ENCODE measurements at places on chromosomes 4 and X.

DNA sequence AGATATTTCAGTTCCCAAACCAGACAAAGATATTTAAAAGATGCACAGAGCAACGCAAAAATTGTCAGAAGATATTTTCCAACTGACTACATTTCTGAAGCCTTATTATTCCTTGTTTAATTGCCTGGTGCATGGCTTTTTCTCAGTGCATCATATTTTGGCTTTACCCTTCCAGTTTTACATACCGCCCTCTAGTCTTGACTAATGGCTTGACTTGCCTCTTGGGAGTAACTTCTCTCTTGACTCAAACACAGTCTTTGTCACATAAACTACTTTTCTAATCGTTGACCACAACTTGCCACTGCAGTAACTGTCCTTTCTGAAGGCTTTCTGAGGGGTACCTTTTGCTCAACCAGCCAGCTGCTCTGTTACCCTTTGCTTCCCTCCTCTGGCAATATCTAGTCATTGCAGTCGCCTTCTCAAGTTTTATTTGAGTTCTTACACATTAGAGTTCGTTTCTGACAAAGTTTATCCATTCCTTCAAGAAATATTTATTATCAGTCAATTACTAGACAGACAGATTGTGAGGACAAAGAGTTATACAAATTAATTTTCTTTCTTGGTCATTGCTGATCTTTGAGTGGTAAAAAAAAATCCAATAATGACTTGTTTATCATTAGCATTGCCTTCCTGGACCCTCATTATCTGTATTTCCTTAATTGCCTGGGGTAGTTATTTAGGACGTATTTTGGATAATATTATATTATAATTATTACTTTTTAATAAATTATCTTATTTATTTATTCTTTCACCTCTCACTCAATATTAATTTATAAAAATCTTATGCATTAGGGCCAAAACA, 506.9 kb upstream of the PCDH10 start:
- no peak for DNase-seq

GRCh38 chrX:47808904-47809788, 27.6 kb upstream of the ZNF81 start:
- no peak for DNase-seq

DNA sequence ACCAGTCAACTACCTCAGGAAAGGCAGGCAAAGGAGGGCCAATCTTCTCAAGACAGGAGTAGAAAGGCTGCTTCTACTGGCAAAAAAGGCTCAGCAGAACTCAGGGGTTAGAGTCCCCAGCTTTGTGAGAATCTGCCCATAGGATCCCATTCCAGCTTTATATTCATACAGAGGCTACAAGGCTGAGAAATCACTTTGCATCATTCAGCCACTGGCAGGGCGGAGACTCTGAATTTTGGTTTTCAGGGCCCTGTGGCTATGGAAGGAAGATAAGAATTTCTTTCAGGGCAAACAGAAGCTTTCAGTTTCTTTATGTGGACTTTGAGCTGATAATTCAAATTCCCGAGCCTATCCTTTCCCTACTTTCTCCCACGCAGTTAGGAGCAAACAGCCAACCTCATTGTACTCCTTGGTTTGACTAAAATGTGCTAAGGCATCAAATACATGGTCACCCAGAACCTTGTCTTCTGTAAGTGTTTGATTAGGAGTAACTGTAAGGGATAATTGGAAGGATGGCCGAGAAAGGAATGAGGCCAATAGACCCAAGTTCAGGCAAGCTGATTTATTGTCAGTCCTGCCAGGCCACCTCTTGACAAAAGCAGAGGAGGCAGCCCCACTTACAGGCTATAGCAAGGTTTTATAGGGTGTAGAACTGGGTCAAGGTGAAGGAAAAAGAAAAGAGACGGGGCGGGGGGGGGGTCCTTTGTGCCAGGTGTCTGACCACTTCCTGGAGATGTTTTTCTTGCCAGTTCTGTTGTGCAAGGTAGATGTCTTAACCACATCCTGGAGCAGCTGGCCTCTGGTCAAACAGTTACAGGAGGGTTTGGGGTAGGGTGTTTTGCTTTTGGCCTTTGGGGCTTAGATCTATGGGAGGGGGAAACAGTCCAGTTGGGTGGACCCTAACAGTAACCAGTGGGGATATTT, 165.3 kb upstream of the PPP1R2C start:
- no peak for DNase-seq

DNA sequence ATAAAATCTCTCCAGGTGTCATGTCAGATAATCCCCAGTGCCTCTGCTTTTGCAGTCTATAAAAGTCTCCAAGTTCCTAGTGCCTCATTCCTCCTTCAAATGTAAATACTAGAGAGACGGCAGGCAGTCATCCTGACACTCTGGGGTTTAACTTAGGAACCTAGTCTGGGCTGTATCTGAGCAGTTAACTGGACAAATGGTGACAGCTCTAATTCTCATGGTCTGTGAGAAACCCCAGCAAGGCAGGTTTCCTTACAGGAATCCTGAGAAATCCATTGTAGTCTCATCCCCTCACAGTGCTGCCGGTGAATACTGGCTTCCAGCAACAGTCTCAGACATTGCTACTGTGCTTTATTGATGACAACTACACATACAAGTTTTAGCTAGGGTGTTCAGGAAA, 246.8 kb downstream of the SNCA start:
- no peak for DNase-seq

DNA sequence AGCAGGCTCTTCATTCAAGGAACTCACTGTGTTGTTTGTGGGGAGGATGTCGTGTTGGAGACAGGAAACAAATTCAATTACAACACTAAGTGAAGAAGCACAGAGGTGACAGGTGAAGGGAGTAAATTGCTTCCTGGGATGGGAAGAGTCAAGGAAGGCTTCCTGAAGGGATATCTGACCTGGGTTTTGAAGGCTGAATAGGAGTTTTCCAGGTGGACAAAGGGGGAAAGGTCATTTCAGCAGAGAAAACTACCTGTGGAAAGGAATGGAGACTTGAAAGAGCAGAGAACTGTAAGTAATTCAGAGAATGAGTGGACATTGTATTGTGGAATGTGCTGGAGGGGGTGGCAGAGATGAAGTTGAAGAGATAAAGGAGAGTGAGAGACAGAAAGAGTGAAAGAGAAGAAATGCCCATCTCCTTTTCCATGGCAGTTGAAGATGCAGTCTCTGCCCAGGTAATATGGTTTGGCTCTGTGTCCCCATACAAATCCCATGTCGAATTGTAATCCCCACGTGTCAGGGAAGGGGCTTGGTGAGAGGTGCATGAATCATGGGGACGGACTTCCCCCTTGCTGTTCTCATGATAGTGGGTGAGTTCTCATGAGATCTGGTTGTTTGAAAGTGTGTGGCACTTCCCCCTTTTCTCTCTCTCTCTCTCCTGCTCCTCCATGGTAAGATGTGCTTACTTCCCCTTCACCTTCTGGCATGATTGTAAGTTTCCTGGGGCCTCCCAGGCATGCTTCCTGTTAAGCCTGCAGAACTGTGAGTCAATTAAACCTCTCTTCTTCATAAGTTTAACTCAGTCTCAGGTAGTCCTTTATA, 205.7 kb upstream of the BCOR start:
- no peak for DNase-seq

DNA sequence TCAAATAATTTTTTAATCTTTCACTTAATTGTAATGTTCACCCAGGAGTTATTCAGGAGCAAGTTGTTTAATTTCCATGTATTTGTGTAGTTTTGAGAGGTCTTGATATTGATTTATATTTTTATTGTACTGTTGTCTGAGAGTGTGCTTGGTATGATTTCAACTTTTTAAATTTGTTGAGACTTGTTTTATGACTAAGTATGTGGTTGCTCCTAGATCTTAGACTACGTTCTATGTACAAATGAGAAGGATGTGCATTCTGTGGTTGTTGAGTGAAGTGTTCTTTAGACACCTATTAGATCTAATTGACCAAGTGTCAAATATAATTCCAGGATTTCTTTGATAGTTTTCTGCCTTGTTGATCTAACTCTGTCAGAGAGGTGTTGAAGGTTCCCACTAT, 353.3 kb upstream of the GNPDA2 start:
- no peak for DNase-seq

DNA sequence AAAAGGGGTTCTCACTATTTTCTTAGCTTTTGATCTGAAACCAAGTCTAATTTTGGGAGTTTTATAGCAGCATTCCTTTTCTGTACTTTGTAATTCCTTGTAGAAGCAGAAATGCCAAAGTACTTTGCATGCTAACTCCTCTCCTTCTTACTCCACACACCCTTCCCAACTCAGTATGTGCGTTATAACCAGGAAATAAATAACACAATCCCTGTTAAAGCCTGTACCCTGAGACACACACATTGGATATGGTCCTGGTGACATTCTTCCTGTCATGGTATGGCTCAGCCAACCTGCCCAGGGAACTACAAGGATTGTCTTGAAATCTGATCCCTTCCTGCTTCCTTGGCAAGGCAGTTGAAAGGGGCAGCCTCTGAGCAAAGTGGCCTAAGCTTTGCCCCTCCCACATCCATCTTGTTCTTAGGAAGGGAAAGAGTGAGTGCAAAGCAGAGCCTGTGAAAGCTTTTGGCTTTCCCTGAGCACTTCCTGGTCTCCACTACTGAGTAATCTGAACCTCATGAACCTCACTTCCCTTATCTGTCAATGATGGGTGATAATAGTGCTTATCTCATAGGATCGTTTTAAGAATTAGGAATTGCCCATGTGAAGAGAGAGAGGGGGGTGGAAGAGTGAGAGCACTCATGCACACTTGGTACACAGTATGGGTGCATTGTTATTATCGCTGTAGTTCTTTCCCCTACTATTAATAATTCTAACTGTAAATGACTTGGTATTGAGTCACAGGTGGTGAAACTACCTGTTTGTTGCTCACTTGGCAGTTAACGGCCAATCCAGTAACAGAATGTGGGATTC, 109.3 kb downstream of the AFF2 start:
- no peak for DNase-seq

DNA sequence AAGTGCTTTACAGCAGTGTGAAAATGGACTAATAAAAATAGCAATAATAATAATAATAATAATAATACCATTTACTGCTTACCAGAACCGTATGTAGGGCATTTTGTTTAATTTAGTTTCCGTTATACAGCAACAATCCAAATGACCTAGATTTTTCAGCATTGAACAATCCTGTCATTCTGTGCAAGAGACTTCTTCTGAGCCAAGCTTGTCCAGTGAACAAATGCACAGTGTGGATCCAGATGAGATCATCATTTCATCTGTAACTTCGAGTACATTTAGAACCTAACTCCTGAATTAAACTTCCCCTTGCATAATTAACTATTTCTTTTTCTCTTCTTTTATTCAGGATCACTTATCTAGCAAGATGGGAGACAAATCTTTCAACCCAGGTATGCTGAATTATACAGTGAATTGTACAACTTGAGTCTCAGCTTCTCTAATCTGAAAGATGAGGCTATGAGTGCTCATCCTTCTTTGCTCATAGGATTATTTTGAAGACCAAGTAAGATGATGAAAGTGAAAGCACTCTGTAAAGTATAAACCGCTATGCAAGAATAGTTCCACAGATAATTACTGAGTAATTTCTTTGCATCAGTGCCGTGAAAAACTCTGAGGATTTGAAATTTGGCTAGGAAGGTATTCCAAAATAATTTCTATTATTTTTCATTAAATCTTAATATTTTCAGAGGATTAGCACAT, 6.6 kb downstream of the CLNK start:
- DNase-seq: no peak

DNA sequence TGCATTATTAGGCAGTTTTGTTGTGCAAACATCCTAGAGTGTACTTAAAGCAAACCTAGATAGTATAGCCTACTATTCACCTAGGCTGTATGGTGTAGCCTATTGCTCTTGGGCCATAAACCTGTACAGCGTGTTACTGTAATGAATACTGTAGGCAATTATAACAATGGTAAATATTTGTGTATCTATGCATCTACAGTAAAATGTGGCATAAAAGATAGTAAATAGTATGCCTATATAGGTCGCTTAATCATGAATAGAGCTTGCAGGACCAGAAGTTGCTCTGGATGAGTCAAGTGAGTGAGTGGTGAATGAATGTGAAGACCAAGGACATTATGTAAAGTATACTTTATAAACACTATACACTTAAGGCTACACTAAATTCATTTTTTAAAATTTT, 16.6 kb downstream of the USO1 start:
- no peak for DNase-seq

DNA sequence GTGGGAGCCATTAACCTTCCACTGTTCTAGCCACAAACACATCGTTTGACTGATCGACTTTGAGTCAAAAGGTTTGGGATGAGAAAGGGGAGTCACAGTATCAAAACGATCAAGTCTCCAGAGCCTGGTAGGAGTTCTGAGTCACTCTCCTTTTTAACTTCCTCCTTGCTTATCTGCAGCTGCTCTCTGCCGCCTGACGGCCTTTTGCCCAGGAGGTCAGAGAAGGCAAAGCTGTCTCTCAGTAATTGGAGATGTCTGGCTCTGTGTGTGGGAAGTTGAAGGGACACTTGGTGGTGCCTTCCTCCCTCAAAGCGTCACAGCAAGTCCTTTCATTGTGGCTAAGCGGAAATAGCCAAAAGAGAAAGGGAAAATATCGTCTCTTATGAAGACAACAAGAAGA, 63.1 kb downstream of the ANOS1 start:
- DNase-seq: no peak

DNA sequence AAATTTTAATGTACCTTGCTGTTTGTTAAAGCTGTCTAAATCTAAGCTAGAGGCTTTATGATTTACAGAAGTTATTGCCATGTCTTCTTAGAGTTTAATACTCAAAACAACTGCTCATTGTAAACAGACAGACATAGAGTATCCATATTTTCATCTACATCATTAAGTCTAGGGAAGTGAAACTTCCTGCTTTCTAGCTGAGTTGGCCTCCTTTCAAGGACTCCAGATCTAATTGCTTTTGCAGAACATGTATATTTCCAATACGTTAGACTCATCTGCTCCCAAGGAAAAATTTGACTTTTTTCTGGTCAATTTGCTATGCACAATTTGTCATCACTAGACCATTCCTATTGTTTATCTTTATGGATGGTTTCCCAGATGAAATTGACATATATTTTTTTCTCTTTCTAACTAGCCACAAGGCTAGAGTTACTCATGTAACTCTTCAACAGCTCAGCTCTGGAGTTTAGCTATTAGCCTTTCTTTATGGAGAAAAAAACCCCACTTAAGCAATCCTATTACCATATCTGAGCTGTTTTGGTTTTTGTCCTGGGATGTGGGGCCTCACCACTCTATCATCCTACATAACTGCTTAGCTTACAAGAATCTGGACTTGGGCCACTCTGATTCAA, 122.9 kb downstream of the PPA2 start:
- DNase-seq: no peak

GRCh38 chr4:24582235-24582832, 2.0 kb downstream of the DHX15 start:
- no peak for DNase-seq

Data from stimulated activated CD8-positive, alpha-beta memory T cell treated with anti-CD3 and anti-CD28 coated beads, Interleukin-7, amount 100 ng/mL, for 48 hours (primary cell).